ENCODE measurements at places on chromosomes 2 and 18.

DNA sequence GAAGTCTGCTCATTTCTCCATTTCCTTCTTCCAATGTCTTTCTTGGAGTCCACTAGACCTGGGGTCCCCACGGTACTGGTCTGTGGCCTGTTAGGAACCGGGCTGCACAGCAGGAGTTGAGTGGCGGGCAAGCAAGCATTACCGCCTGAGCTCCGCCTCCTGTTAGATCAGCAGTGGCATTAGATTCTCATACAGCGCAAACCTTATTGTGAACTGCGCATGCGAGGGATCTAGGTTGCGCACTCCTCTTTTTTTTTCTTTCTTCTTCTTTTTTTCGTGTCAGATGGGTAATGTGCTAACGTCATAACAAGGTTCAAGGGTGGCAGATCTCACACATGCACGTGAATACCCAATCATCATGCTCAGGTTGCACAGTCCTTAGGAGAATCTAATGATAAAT, 53.1 kb upstream of the DLX2 start:
- DNase-seq, result no peak

GRCh38 chr2:157785866-157786662, 90.1 kb downstream of the ACVR1 start:
- DNase-seq, result no peak

GRCh38 chr2:241774419-241775222, 2.0 kb upstream of the GAL3ST2 start:
- DNase-seq, result peak; percentile 2

- no peak for DNase-seq
Observed at GRCh38 chr2:32732120-32732519, 104.3 kb downstream of the TTC27 start.

DNA sequence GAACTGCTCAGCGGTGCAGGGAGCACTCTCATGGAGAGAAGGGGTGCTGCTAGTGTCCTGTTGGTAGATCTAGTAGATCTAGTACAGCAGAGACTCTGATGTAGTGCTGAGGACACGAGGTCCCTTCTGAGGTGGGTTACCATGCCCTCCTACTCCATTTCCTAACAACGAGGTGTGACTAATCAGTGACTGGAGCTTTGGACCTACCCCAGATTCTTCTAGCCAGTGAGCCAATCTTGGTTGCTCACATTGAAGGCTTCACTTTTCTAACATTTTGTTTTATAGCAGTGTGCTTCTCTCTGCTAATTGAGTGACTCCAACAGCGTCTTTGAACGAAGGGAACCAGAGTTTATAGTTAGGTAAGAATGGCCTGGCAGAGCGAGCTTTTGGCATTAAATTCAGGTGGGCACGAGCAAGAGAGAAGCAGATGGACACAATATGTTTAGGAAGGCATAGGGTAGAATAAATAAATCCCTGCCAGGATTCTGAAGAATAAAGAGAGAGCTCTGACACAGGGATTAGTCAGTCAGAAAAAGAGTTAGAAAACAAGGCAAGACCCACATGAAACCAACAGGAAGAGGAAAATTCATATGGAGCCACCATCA, 306.0 kb upstream of the RAB12 start:
- no peak for DNase-seq

- no peak for DNase-seq
Observed at GRCh38 chr2:28360058-28360717, 32.5 kb upstream of the FOSL2 start.

- DNase-seq, result peak; percentile 36
Observed at GRCh38 chr2:203740871-203741281, 34.4 kb downstream of the CD28 start.

DNA sequence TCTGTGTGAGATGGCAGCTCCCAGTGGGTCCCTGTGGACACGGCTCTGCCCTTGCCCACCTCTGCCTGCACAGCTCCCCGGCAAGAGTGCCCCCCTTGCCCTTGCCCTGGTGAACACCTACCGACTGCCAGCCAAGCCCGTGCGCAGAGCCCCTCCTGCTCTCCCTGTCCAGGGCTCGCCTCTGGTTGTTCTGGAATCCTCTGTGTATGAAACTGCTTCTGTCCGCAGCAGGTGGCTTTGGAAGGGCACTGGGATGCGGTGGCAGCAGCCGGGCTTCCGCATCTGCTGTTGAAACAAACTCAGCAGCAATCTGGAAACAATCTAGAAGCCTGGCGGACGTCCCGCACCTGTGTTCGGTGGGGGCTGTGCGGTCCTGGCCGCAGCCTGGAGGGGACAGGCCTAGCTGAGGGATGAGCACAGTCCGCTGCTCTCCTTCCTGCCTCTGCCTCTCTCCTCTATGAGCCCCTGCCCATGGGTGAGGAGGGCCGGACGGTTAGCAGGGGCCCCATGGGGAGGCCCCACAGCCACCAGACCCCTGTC, 34.0 kb upstream of the KLF11 start:
- DNase-seq, result no peak

GRCh38 chr2:190513877-190514276, 20.6 kb downstream of the NEMP2 start:
- no peak for DNase-seq

- DNase-seq, result no peak
Observed at GRCh38 chr2:150141226-150142001, 346.1 kb downstream of the RND3 start.

GRCh38 chr2:84631047-84631446, 114.7 kb downstream of the DNAH6 start:
- DNase-seq, result no peak

Measured in activated gamma-delta T cell treated with Interleukin-2 at 50 U/mL for 16 hours (primary cell).